ENCODE measurements at places on chromosomes 2 and 18. TPM values are rescaled to one million over a fixed set of nuclear protein-coding genes. Genes with fewer than 3 reads are reported as not detected.

GRCh38 chr18:39788383-39788782, 2166.7 kb upstream of the PIK3C3 start:
- H3K27me3 ChIP-seq = no peaks in the 10 kb centered on the region
- no peaks in the 10 kb centered on the region for H3K36me3 ChIP-seq
- no peaks in the 10 kb centered on the region for H3K4me1 ChIP-seq
- H3K4me3 ChIP-seq = no peak overlapping the region
- DNase-seq = no peak

DNA sequence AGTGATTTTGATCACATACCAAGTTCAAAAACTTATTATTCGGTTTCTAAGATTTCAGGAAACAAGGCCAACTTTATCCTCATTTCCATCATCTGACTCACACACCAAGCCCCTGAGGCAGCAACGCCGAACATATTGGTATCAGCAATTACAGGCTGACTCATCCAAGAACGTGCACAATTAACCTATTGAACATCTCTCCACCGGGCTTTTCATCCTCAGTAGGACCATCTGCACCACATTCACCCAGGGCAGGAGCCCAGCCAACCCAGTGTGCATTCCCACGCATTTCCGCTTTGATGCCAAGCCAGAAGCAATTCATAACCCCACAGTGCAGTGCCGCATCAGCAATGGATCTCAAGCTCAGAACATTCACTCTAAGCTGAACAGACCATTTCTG, 52.9 kb downstream of the SCG2 start:
- DNase-seq = no peak
- no peak overlapping the region for H3K27ac ChIP-seq
- H3K36me3 ChIP-seq = no peaks in the 10 kb centered on the region

DNA sequence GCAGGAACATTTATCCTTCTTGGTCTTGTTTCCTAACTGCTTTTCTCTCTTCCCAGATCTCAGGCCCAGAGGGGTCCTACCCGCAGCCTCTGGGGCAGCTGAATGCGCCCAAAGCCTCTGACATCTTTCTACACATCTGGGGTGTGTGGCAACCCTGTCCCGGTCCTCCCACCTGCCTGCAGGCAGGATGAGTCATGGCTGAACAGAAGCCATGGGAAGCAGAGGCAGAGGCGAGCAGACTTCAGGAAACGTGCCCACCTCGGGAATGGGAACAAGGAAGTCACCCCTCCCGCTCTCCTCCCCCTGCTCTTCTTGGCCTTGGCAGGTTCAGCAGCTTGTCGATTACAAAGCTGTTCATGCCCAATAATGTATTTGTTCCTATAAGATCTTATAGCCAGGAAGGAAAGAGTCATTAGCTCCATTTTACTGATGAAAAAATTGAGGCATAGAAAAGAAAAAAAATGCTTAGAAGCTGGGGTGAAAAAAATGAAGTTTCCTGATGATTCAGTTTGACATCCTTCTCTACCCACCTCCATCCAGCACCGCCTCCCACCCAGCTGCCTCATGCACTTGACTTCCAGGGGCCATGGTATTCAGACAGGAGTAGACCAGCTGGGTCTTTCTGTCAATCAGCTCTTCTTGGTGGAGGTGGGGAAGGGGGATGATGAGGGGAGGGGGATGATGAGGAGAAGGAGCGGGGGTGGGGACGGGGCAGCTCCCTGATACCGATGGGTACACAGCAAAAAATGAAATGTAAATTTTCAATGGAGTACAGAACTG, 10.4 kb upstream of the KCNF1 start:
- H3K27ac ChIP-seq = no peak overlapping the region
- no peaks in the 10 kb centered on the region for H3K27me3 ChIP-seq

GRCh38 chr2:168851674-168852320, 38.4 kb downstream of the SPC25 start:
- H3K36me3 ChIP-seq = peaks cover 23% of the 10 kb centered on the region
- no peaks in the 10 kb centered on the region for H3K4me1 ChIP-seq
- no peak overlapping the region for H3K27ac ChIP-seq
- no peak for DNase-seq
- no peak overlapping the region for H3K4me3 ChIP-seq
- no peaks in the 10 kb centered on the region for H3K27me3 ChIP-seq

The DSC3 gene
- not detected for total RNA-seq
